Endothelial cell of umbilical vein (primary cell): ENCODE measurements at places on chromosomes 5 and 9.
A peak's percentile ranks its signal among the peaks of the same experiment; 100 is the strongest.

DNA sequence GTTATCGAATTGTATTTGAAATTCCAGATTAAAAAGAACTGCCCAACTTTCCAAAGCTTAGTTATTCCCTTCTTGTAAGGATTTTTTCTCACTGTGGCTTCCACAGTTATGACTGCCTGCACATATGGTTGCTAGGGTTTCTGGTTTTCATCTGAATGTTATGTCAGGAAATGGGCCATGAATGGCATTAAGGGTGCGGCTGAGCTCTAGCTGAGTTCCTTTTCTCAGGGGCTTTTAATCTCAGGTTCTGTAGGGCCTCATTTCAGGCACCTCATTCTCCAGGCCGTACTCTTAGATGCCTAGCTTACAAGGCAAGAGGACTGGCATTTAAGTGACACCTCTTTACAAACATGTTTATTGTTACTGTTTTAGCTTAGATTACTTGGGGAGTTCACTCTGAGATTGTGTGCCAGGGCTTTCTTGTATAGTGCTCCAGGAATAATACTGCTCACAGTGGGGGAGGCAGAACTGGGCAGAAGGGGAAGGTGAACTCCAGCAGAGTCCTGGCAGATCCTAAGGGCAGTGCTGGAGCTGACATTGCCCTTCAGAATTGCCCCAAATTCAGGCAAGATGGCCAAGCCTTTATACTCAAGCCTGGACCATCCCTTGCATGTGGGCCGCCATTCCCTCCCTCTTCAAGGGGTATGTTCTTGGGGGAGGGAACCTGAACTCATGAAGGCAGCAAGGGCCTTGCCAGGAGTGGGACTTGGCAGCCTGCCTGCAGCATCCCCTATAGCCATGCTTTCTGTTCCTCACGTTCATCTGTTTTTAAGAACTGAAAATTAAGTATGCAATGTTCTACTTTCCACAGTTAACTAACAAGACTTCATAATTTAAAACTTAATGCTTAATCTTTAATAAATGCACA lies 111.5 kb downstream of the KDM4C start:
- no peak overlapping the region for H3K4me3 ChIP-seq
- no peaks in the 10 kb centered on the region for H3K27me3 ChIP-seq
- peaks cover 4% of the 10 kb centered on the region for H3K4me1 ChIP-seq

- H3K4me1 ChIP-seq, result no peaks in the 10 kb centered on the region
- no peaks in the 10 kb centered on the region for H3K27me3 ChIP-seq
- no peak overlapping the region for H3K27ac ChIP-seq
- H3K36me3 ChIP-seq, result no peaks in the 10 kb centered on the region
- DNase-seq, result no peak
- no peak overlapping the region for H3K4me3 ChIP-seq
These were observed 426.3 kb downstream of the CETN3 start for GRCh38 chr5:89983216-89983615.

DNA sequence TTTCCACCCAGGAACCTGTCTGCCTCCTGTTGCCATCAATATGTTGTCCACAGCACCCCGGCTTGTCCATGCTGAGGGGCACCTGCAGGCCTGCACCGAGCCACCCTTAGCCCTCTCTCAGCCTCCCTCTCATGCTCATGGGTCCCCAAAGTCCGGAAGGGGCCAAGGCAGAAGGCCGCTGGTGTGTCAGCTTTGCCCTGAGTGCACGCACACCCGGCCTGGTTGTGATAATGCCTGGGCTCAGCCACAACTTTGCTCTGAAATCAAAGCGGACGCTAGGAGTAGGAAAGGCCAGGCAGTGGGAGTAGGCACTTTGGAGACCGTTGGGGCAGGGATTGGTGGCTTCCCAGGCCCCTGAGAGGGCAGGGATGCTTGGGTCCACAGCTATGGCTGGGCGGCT lies 201.8 kb upstream of the NUDT12 start:
- no peaks in the 10 kb centered on the region for H3K36me3 ChIP-seq
- DNase-seq, result no peak
- no peaks in the 10 kb centered on the region for H3K27me3 ChIP-seq

DNA sequence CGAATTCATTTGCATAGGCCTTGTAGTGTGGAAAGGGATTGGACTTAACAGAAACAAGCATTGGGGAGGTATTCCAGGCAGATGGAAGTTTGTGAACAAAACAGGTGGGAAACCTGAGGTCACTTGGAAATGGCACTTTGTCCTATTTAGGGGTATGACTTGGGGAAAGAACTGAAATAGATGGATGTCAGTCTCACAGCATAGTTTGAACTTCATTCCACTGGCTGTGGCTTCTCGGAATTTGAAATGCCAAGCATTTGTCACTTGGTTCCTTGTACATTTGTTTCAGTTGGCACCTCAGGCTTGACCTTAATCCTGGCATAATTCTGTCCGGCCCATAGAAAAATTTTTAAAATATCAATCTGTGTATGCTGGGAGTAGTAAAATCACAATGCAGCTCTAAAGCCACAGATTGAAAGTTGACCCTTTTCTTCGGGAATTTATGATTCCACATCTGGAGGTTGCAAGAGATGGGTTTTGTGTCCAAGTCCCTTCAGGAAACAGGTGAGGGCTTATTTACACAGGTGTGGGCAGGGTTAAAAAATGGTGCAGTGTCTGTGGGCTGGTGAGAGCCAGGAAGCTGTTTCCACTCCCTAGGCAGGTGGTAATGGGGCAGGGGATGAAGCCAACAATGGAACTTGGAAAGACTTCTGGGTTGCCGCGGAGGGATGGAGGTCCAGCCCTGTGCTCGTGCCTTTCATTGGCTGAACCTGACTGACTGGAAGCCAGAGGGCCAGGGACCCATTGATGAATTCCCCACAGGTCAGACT lies 39.2 kb upstream of the PDE8B start:
- no peaks in the 10 kb centered on the region for H3K4me1 ChIP-seq
- no peak for DNase-seq
- H3K27ac ChIP-seq, result no peak overlapping the region
- peaks cover 9% of the 10 kb centered on the region for H3K27me3 ChIP-seq
- H3K36me3 ChIP-seq, result no peaks in the 10 kb centered on the region
- no peak overlapping the region for H3K4me3 ChIP-seq

DNA sequence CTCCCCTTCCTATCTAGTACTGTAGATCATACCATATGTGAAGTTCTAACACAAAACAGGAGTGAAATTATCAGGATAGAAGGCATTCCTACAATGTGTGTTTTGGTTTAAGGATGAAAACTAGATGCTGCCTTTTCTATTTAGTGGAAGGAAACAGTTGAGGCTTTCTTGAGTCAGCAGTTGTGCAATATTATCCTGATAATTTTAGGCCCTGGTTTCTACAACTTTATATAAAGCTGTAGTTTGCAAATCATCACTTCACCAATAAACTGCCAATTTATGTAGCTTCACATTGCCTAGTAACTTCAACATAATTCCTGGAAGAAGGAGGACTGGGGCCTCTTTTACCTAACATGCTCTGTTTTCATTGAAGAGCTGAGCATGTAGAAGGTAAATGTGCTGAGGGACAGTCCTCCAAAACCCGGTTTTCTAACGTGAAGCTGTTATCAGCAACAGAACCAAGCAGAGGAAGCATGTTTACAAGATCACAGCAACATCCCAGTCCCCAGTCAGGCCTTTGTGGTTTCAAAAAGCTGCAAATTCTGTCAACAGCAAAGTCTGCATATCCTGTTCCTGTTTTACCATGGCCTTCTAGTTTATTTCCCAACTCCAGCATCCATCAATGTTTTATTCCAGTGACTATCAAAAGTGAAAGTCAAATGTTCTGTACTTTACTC lies 513.4 kb upstream of the MEF2C start:
- no peaks in the 10 kb centered on the region for H3K36me3 ChIP-seq
- DNase-seq, result peak; percentile 35
- no peaks in the 10 kb centered on the region for H3K27me3 ChIP-seq
- H3K4me3 ChIP-seq, result no peak overlapping the region
- H3K27ac ChIP-seq, result no peak overlapping the region

DNA sequence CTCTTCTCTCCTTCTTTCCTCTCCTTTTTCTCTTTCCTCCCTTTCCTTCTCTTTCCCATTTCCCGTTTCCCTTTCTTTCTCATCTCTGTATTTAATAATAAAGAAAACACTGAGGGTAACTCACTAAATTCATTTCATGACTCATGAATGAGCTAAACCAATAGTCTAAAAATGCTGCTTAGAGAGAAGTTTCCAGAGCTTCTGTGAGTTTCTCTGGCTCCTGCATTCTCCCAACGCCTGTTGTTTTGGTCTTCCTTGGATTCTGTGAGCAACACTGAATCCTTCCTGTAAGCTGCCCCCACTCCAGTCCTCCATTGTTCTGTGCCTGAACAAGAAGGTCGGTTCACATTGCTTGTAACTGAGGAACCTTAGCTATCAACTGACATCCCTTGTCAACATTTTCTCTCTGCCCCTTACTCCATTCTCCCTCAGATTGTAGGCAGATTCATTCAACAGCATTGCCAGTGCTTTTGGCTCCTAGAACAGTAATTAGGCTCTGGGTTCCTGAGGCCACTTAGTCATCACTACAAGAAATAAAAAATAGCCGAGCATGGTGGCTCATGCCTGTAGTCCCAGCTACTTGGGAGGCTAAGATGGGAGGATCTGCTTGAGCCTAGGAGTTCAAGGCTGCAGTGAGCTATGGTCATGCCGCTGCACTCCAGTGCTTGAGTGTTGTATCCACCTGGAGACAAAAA lies 237.7 kb upstream of the KLF4 start:
- H3K27me3 ChIP-seq, result no peaks in the 10 kb centered on the region
- H3K4me3 ChIP-seq, result no peak overlapping the region
- no peak overlapping the region for H3K27ac ChIP-seq
